ENCODE measurements at places on chromosomes 3 and 15. TPM values are rescaled to one million over a fixed set of nuclear protein-coding genes. Genes with fewer than 3 reads are reported as not detected.

- no peak for DNase-seq
These were observed 42.9 kb downstream of the PML start for GRCh38 chr15:74037171-74038117.

Gene SERPINI2
- total RNA-seq = not detected

Gene ST8SIA2
- not detected for total RNA-seq

GRCh38 chr3:107942951-107943749 is 147.7 kb downstream of the CD47 start:
- DNase-seq = no peak

Gene CASR
- total RNA-seq = not detected

DNA sequence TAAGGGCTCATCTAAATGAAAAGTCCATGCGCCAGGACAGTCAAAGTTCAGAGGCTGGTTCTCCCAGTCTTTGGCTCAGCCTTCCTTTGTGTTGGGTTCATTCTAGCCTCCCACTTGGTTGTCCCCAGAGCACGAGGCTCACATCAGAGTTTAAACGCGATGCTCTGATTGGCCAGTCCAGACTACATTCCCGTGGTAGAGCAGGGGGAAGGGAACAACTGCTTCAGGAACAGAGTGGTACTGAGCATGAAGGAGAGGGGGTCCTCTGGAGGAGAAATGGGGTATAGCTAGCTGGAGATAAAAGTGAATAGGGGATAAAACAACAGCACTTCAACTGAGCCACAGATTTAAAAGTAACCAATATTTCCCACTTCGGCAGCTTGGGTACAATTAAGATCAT is 32.2 kb downstream of the ANAPC13 start:
- no peak for DNase-seq

DNA sequence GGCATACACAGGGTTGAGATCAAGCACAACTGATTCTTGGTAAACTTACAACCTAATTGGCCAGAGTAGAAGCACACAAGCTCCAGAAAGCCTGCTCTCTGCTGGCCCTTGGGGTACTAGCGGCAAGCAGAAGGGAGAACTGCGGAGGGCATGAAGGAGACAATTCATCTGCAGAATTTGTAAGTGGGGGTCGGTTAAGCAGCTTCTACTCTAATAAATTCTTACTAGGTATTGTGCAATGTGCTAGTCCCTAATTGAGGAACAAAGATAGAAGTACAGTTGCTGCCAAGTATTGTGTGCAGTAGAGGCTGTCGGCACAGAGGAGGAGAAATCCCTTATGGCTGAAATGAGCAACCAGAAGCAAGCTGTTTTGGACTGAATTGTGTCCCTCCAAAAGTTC is 91.2 kb upstream of the VEPH1 start:
- DNase-seq = no peak

DNA sequence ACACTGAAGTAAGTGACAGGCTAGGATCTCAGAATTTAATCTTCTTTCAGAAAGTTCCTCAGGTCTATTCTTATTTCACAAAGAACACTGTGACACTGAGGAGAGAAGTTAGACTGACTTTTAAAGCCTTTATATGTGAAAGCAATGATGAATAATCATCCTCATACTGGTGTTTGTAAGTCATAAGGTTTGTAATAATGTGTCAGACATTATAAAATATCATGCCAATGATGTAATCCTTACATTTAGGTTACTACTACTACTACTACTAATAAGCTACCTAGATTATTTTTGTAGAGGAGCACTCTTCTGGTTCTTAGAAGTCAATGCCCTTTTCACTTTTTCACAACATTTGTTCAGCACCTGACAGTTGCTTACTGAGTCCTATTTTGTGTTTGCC is 33.4 kb downstream of the FANCD2OS start:
- no peak for DNase-seq

DNA sequence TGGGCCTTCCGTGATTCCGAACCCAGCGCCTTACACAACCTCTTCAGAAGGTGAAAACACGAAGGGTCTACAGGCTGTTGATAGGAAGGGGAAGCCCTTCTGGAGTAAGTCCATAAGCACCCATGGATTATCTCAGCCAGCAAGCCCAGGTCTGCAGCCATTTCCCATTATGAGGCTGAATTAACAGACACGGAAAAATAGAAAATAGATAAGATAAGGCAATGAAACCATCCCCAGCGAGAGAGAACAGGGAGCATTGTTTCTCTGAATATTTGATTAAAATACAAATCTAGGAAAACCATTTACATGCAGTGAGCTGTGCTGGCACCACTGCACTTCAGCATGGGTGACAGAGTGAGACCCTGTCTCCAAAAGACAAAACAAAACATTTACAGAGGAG is 16.2 kb upstream of the CERS3 start:
- DNase-seq = no peak

Gene GATA2
- total RNA-seq = 0.39 TPM

GRCh38 chr15:90336705-90337141 is 15.4 kb upstream of the ZNF774 start:
- DNase-seq = no peak
